Glutamatergic neuron (in vitro differentiated cells): ENCODE measurements at places on chromosomes 2 and 18. TPM values are rescaled to one million over a fixed set of nuclear protein-coding genes. Genes with fewer than 3 reads are reported as not detected.
A peak's percentile ranks its signal among the peaks of the same experiment; 100 is the strongest.

DNA sequence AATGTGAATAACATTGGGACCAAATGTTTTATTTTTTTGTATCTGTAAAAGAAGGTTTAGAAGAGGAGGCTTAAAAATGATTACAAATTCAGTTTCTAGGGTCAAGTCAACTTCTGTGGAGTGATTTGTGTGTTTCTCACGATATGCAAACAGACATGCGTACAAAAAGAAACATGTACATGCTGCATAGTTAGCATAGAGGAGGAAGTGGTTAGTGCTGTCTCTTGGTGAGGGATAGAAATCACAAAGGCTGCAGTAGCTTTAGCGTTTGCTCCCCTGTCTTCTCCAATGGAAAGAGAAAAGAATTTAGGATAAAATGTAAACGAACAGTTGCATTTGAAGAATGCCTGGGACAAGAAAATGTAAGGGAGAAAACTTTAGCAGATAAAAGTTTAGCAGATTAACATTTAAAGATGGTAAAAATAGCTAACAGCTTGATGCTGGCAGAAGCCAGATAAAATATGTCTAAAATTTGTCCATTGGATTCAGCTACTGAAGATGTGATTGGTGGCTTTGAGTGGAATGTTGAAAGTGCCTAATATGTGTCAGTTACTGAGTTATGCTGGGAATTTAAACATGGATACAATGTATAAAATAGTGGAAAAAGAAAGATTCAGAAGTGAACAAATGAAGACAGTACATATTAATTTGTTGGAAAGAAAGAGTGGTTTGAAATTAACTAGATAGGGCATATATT lies 44.9 kb downstream of the MALT1 start:
- no peak for DNase-seq
- no peaks in the 10 kb centered on the region for H3K27me3 ChIP-seq
- H3K4me3 ChIP-seq: no peak overlapping the region

DNA sequence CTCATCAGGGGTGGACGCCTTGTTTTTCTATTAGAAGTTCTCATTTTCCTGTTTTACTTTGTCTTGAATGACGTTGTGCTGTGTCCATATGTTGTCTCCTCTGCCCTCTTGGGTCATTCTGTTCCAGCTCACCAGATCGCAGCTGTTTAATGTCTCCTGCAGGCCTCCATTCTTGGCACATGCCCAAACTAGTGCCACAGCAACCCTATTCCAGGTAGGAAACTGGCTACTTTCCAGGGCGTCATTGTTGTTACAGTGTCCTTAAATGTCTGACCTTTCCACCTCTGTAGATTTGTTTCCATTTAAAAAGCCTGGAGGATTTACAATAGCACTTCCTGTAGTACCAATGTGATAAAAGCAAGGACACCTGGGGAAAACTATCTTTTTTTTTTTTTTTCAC lies 500.7 kb downstream of the METTL4 start:
- H3K27ac ChIP-seq: no peak overlapping the region
- no peak overlapping the region for H3K4me3 ChIP-seq
- H3K27me3 ChIP-seq: no peaks in the 10 kb centered on the region
- DNase-seq: no peak
- no peaks in the 10 kb centered on the region for H3K4me1 ChIP-seq

GRCh38 chr2:65655000-65655399 lies 222.6 kb upstream of the SPRED2 start:
- DNase-seq: no peak
- no peak overlapping the region for H3K4me3 ChIP-seq
- H3K27me3 ChIP-seq: peaks cover 5% of the 10 kb centered on the region
- H3K27ac ChIP-seq: no peak overlapping the region
- H3K4me1 ChIP-seq: peaks cover 8% of the 10 kb centered on the region

DNA sequence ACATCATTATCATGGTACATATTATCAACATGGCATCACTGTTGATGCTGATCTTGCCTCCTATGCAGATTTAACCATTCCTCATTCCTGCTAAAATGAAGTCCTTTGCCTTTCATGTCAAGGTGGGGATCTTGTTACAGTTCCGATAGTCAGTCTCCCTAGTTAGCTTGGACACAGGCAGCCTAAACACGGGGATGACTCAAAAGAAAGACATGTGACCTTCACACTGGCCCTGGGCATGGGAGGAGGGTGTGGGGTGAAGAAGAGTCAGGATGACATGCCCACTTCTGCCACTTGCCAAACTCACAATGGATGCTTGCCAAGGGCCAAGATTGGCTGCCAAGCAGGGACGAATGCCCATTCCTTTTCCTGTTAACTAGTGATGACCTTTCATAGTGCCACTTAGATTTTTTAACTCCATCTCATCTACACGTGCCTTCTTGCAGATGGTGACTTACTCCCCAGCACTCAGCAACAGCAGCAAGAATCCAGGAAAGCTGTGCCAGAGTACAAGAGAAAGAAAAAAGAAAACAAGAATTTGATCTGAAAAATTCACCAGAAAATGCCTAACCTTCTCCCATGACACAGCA lies 13.9 kb upstream of the SLC1A4 start:
- peak overlapping the region; percentile 32 for H3K4me3 ChIP-seq
- H3K27me3 ChIP-seq: no peaks in the 10 kb centered on the region
- no peak for DNase-seq
- peaks cover 8% of the 10 kb centered on the region for H3K4me1 ChIP-seq
- no peaks in the 10 kb centered on the region for H3K36me3 ChIP-seq

DNA sequence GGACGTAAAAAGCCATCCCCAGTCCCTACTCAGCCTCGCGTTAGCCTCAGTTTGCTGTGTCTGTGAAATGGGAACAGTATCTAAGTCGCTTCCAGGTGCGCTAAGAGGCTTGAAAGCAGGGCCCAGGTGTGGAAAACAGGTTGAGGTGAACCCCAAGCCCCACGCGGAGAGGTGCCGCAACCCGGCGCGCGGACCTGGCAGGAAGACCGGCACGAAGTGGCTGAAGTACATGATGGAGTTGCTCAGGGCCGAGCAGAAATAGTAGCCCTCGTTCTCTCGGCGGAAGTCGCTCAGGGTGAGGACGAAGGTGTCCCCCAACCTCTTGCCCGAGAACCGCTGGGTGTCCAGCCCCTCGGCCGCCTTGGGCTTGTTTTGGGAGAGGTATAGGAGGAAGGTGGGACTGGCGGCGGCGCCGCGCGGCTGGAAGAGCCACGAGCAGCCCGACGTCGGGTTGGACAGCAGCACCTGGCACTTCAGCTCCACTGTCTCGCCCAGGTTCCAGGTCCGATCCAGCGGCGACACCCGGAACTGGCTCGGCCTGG lies 508 bp downstream of the CD8A start:
- DNase-seq: no peak
- peaks cover 2% of the 10 kb centered on the region for H3K4me1 ChIP-seq
- peaks cover 14% of the 10 kb centered on the region for H3K36me3 ChIP-seq
- H3K27ac ChIP-seq: no peak overlapping the region
- peak overlapping the region; percentile 42 for H3K4me3 ChIP-seq

GRCh38 chr2:191276792-191277465 lies 31.7 kb downstream of the MYO1B start:
- H3K4me3 ChIP-seq: no peak overlapping the region
- DNase-seq: no peak

DNA sequence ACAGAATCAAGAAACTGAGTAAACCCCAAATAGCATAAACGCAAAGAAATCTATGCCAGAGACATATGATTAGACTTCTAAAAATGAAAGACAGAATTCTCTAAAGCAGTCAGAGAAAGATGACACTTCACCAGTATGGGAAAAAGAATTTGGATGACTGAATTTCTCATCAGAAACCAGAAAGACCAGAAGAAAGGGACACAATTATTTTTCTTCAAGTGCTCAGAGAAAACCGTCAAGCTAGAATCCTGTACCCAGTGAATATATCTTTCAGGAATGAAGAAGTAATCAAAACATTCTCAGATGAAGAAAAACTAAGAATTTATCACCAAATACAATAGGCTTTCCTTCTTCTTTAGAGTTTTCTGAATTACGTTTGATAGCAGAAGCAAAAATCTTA lies 14.2 kb upstream of the ESPNL start:
- no peak overlapping the region for H3K4me3 ChIP-seq
- peaks cover 10% of the 10 kb centered on the region for H3K36me3 ChIP-seq
- no peaks in the 10 kb centered on the region for H3K4me1 ChIP-seq
- DNase-seq: no peak
- H3K27ac ChIP-seq: no peak overlapping the region

- no peak overlapping the region for H3K27ac ChIP-seq
- DNase-seq: no peak
- peaks cover 4% of the 10 kb centered on the region for H3K36me3 ChIP-seq
These were observed 19.0 kb upstream of the TMEM247 start for GRCh38 chr2:46460241-46460921.

- no peak overlapping the region for H3K27ac ChIP-seq
- H3K27me3 ChIP-seq: peaks cover 2% of the 10 kb centered on the region
These were observed 56.0 kb downstream of the CDH2 start for GRCh38 chr18:28120828-28121515.

GRCh38 chr2:195695002-195695631 lies 38.1 kb downstream of the SLC39A10 start:
- no peak for DNase-seq
- H3K4me3 ChIP-seq: no peak overlapping the region
- H3K36me3 ChIP-seq: peaks cover 13% of the 10 kb centered on the region

DNA sequence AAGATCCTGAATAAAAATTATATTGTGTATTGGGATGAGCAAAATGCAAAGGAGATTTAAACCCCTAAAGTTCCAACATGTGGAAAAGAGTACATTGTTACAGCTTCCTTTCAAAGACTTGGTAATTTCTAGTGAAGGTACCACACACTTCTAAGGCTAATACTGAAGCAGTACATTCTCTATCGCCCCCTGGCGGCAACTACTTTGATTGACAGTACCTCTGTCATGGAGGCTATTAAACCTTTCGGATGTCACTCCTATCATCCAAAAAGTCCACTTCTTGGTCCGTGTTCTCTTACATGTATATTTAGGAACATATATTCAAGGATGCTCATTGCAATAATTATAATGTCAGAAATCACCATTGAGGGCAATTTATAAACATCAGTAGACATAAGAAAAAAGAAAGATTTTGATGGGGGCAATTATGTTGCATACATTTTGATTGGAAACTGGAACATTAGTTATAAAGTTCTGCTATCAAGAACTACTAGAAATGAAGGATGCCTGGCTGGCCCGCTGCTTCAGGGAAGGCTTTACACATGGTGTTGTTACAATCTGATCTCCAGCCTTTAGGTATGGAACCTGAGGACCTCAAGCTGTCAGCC lies 601.6 kb downstream of the CPS1 start:
- H3K27me3 ChIP-seq: no peaks in the 10 kb centered on the region
- peak; percentile 89 for DNase-seq
- H3K4me3 ChIP-seq: no peak overlapping the region
- no peaks in the 10 kb centered on the region for H3K4me1 ChIP-seq
- no peak overlapping the region for H3K27ac ChIP-seq

- H3K27me3 ChIP-seq: peaks cover 4% of the 10 kb centered on the region
- H3K4me1 ChIP-seq: no peaks in the 10 kb centered on the region
- DNase-seq: no peak
- H3K4me3 ChIP-seq: no peak overlapping the region
- H3K27ac ChIP-seq: no peak overlapping the region
These were observed 177.0 kb upstream of the SLC35G4 start for GRCh38 chr18:11432360-11432811.

DNA sequence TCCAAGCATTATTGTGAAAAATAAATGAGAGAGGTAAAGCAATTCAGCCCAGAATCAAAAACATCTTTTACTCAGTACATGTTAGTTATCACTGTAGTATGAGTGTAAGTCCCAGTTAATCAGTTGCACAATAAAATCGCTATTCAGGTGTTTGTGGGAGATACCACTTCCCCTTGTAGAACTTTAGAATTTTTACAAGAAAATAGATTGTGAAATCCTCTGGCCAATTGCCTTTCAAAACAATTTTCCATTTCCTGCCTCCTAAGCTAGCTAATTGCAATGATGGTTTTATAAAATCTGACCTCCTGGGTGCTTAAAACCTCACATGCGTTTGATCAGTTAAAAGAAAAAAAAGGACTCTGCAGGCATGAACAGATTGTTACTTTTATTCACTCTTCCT lies 332.5 kb downstream of the PID1 start:
- no peak overlapping the region for H3K4me3 ChIP-seq
- no peaks in the 10 kb centered on the region for H3K27me3 ChIP-seq
- no peaks in the 10 kb centered on the region for H3K36me3 ChIP-seq
- H3K27ac ChIP-seq: no peak overlapping the region
- no peaks in the 10 kb centered on the region for H3K4me1 ChIP-seq

- no peak overlapping the region for H3K27ac ChIP-seq
- H3K4me3 ChIP-seq: no peak overlapping the region
- peaks cover 1% of the 10 kb centered on the region for H3K27me3 ChIP-seq
- peaks cover 7% of the 10 kb centered on the region for H3K4me1 ChIP-seq
- no peaks in the 10 kb centered on the region for H3K36me3 ChIP-seq
These were observed 70.3 kb upstream of the PSME4 start for GRCh38 chr2:54041135-54041534.

DNA sequence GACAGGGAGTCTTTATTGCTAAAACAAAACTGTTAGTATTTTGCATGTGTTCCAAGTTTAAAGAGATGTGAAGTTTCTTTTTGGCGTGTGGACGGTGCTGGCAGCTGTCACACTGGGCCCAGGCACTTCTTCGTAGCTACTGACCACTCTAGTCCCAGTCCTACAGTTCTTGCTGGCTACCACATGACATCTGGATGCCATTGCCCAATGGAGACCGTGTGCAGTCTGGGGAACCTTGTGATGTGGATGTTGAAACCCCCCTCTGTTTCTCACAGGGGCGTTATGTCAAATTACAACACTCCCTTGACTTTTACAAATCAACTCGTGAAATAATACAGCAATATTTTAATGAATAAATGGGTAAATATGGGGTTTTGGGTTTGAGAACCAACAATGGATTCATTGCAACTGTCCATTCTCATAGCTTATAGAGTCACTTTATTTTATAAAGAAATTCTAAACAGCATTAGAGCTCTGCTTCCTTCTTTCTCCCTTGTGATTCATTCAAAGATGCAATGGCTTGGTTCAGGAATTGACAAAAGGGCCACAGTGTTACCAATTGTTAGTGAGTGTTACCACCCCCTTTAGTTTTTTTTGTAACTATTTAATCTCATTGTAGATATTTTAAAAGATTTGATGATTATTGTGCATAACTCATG lies 1.2 kb downstream of the GPD2 start:
- no peak overlapping the region for H3K27ac ChIP-seq
- DNase-seq: no peak
- peaks cover 2% of the 10 kb centered on the region for H3K27me3 ChIP-seq
- peak overlapping the region; percentile 52 for H3K4me3 ChIP-seq

DNA sequence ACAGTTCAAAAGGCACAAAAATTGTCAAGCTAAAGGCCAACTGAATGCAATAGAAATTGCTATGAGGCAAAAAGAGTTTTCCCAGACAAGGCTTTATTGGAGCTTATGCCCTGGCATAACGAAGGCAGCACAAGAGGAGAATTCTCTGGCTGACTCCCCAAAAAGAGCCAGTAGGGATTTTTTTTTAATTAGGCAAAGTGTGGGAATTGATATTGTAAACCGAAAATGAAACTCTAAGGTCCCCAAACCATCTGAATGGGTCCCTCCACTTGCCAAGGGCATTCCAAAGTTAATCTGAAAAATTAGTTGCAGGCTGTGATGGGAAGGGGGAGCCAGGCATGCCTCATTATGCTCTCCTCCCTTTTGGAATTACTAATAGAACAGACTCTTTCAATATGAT lies 118.9 kb downstream of the SPOPL start:
- no peak for DNase-seq
- H3K36me3 ChIP-seq: no peaks in the 10 kb centered on the region
- H3K4me1 ChIP-seq: peaks cover 2% of the 10 kb centered on the region
- H3K27me3 ChIP-seq: peaks cover 2% of the 10 kb centered on the region
- no peak overlapping the region for H3K4me3 ChIP-seq

MYO5B gene
- total RNA-seq: 2.7 TPM

FAM228A gene
- total RNA-seq: 0.69 TPM

ZNF396 gene
- total RNA-seq: 2.1 TPM

SLC16A14 gene
- total RNA-seq: 4.4 TPM

ADRA2B gene
- total RNA-seq: 0.91 TPM

GKN1 gene
- total RNA-seq: not detected

METTL8 gene
- 10.9 TPM for total RNA-seq

ELOA2 gene
- total RNA-seq: not detected

PSD4 gene
- 1.2 TPM for total RNA-seq

ERMN gene
- not detected for total RNA-seq

RBKS gene
- 1.2 TPM for total RNA-seq
